ENCODE measurements at places on chromosomes 7 and 10.
A peak's percentile ranks its signal among the peaks of the same experiment; 100 is the strongest.

DNA sequence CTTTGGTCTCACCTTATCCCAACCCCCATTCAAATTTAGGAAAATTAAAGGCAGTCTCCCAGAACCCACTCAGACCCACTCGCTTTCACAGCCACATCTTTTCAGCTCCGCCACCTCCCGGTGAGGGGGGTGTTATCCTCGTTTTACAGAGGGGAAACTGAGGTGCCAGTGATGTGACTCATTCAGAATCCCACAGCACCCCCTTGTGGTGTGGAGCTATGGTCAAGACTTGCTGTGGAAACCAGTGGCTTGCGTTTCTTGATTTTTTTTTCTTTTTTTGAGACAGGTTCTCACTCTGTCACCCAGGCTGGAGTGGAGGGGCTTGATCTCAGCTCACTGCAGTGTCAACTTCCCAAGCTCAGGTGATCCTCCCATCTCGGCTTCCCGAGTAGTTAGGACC is 27.6 kb downstream of the SLC35G1 start:
- peak; percentile 21 for DNase-seq

DNA sequence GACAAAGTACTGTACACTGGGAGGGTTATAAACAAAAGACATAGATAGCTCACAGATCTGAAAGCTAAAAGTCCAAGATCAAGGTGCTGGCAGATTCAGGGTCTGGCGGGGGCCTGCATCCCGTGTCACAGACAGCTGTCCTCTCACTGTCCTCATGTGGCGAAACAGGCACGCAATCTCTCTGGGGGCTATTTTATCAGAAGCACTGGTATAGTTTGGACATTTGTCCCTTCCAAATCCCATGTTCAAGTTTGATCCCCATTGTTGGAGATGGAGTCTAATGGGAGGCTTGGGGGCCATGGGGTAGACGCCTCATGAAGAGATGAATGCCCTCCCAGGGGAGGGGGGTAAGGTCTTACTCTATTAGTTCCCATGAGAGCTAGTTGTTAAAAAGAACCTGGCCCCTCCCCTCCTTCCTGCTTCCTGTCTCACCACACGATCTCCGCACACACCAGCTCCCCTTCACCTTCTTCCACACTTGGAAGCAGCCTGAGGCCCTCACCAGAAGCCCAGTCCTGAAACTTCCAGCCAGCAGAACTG is 72.5 kb upstream of the UCN3 start:
- DNase-seq, result no peak

- no peak for DNase-seq
Observed at GRCh38 chr10:99396471-99396870, 34.0 kb downstream of the GOT1 start.

GRCh38 chr10:62082729-62083411 is 181.4 kb downstream of the ARID5B start:
- DNase-seq, result no peak

- DNase-seq, result no peak
Observed at GRCh38 chr7:140121326-140121725, 55.5 kb downstream of the KDM7A start.

DNA sequence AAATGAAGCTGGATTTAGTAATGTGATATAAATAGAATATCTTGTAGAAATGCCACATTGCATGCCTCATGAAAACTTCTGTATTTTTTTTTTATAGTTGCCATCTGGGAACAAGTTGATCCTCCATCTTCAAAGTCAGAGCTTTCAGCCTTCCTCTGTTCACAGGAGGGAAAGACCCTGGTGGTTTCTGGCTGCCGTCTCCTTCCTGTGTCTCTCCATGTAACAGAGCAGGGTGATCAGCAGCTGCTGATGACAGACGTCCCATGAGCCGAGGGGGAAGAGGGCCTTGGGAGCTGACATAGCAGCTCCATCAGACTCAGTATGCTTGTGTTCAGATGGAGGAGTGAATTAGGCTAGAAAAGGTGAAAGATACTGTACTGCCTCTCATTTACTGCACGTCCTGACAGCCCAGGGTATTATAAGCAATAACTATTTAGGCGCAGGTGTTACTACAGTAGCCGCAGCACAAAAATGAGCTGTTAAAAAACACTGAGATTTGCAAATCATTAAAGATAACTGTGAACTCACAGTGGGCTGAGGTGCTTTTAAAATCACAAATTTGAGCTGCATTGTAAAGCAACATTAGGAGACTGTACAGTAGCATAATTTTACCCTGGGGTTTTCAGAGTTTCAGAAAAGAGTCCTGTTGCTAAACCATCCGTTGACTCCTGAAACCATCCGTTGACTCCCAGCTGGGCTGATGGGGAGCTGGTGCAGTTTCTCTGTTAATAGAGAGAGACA is 103.3 kb downstream of the CFAP58 start:
- no peak for DNase-seq

DNA sequence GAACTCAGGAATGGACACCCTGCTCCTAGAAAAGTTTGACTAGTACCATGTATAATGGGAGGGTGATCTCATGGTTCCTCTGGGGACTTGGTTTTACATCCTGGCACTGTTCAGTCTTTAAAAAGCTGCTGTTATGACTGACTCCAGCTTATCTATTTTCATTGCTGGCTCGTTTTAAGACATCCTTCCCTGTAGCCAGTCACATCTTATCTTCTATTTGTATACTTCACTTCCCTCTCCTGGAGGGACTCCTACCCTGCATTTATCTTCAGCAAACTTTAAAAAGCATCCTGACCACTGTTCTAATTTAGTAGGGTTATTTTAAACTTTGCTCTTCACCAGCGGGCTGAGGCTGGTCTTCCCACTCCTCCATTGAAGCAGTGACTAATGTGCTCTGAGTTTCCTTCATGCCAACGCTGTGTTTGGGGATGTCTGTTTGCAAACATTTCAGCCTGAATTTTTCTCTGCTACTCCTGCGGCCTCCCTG is 72.9 kb upstream of the ARMC3 start:
- DNase-seq, result no peak

GRCh38 chr7:47380325-47381133 is 201.4 kb downstream of the TNS3 start:
- DNase-seq, result no peak

- DNase-seq, result no peak
Observed at GRCh38 chr10:130443066-130443465, 306.9 kb downstream of the GLRX3 start.

- DNase-seq, result no peak
Observed at GRCh38 chr10:109851616-109852474, 71.5 kb downstream of the XPNPEP1 start.

DNA sequence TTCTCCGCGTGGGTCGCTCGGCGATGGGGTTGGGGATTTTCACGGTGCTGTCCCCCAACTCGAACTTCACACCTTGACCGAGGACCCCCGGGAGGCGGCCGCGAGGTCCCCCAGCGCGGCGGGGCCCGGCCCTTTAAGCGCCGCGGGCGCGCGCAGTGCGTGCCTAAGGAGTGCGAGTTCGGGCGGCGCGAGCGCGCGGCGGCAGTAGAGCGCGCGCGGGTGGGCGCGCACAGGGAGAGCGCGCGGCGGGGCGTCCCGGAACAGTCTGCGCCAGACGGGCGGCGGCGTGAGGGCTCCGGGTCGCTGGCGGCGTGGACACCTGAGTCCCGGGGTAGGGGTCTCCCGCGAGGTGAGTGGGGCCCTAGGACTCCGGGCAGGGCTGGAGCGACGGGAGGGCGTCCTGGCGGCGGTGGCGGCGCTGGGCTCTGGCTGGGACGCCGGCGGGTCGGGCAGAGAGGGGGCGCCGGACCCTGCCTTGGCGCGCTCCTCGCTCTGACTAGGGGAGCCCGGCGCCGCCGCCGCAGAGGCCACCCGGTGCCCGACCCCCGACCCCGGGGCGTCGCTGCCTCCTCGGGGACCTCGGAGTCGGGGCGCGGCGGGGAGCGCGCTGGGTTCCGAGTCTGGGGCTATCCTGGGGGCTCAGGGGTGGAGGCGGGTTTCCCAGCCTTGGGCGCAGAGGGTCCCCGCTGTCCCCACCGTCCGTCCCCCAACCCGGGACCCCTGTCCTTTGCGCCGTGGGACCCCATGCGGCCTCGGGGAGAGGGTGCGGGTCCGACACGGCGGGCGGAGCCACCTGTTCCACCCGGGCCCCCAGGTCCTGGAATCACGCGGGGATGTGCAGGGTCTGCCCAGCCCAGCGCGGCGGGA is at the start of gene PROSER2:
PROSER2 (plus strand) TSS at position 235 of the 867 bp plus-strand sequence. CDS start 28,722 bp downstream, outside the sequence.
- peak; percentile 43 for DNase-seq

- DNase-seq, result no peak
Observed at GRCh38 chr7:43701500-43701854, 27.8 kb downstream of the COA1 start.

DNA sequence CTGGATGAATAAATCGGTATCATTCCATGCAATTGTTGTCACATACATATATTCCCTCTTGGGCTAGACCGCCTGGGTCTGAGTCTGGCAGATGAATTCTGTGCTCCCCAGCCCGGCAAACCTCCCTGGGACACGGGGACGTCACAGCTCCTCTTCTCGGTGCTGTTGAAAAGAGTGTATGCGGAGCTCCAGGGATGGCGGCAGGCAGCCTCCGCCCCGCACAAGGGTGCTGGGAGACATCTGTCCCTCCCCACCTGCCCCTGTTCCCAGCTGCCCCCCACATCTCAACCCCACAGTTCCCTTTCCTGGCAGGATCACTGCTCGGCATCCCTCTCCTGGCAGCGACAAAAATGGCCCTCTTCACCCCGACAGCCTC is 32.1 kb downstream of the PRKAG2 start:
- no peak for DNase-seq

DNA sequence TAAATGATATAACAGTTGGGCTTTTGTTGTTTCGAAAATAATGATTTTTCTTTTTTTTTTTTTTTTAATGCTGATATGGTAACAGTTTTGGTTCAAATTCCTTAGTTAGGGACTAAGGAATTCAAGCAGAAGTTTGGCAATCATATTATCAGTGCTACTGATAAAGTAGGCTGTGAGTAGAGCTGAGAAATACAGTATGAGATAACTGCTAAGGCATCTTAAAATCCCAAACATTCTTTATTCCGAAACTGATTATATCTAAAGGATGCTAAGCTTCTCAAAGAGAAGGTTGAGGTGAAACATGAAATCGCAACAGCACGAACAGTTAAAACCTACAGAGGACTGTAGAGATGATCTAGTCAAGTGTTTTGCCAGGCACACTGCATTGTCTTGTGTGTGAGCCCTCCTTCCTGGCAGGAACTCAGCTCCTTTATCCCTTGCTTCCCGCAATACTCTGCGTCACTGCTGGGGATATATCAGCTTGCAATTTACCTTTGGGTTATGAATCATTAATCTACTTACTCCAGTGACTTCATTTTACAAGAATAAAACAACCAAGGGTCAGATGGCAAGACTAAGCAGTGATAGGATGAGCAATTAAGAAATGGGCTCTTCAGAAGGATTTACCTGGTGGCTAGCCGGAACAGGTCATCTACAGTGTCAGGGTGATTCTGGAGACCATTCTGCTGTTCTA is 36.7 kb downstream of the IRF5 start:
- no peak for DNase-seq

- no peak for DNase-seq
Observed at GRCh38 chr7:95553939-95554338, 42.4 kb downstream of the PDK4 start.

DNA sequence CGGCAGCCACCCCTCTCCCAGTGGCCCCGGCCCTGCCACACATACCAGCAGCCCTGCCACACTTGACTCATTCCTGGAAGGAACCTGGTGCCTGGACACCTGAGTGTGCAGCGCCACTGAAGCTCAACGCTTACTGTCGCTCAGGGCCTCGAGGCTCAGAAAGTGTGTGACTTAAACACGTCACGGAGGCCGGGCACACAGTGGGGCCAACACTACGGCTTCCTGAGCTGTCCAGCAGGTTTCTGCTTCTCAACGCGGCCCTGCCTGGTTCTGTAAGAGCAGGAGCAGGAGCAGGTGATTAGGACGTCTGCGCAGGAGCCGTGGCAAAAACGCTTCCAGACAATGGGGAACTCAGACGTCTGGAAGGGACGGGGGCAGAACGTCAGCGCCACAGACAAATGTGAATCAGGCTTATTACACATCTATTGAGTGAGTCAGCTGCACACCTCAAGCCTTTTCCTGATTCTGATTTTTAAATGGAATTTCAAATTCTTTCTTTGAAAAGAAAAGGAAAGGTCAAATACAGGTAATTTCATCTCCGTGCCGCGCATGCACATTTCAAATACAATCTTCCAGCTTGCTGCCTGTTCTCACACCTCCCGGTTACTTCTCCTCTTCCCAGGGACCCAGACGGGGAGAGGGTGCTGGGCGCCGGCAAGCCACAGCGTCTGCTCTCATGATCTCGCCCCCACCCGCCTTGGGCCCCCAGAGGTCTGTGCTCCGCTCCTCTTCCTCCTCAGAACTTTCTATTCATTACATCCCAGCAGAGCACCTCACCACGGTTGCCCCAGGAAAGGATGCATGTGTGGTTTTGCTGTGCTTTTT is 66.6 kb downstream of the ADARB2 start:
- DNase-seq, result no peak

DNA sequence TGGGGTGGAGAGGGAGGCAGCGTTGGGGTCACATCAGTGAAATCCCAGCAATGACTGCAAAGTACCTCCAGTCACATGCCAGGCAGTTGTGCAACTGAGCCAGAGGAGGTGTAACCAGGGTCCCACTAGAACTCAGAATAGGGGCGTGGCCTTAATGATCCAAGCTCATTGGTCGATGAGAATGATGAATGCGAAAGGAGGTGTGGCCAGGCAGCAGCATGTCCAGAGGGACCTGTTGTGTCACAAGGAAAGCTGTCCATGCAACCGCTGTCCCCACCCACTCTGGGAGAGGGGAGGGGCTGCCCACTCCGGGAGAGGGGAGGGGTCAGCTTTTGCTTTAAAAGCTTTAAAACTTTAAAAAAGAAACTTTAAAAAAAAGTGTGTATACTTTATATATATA is 25.3 kb upstream of the MTPAP start:
- DNase-seq, result no peak

DNA sequence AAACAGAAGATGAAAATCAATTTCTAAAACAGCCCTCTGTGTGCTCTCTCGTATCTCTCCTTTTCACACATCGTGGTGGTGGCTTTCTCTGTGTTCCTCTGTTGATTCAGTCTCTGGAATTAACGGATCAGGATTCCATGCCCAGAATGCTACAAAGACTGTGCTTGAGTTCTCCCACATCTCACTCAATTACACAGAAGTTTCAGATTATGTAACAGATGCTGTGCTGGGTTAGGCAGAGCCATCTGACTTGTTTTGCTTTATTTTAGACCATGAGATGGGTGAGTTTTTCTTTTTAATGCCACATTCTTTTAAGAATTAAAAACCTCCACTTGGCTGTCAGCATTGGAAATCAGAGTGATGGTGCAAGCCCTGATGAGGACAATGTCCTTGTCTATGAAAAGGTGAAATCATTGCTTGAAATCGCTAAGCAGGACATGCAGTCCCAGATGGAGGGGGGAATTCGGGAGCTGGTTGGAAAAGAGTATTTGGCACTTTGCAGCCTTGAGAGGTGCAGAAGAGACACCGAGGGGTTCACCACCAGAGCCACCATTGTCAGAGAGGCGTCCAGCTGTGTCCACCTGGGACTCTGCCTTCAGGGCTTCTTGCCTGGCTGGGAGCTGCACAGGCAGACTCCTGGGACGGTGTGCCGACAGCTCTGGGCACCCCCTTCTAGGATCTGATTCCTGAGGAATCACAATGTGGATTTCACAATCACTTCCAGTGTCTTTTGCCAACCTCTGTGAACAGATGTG is 80.4 kb downstream of the EGFR start:
- DNase-seq, result no peak

All from stimulated activated CD4-positive, alpha-beta T cell treated with anti-CD3 and anti-CD28 coated beads, Interleukin-1b, Interleukin-23, amount 100 ng/mL, for 4 hours (primary cell).